Cardiac fibroblast (primary cell): ENCODE measurements at places on chromosomes 12 and 14.

GRCh38 chr12:7434670-7435069 lies 9.3 kb downstream of the CD163L1 start:
- DNase-seq, result no peak

DNA sequence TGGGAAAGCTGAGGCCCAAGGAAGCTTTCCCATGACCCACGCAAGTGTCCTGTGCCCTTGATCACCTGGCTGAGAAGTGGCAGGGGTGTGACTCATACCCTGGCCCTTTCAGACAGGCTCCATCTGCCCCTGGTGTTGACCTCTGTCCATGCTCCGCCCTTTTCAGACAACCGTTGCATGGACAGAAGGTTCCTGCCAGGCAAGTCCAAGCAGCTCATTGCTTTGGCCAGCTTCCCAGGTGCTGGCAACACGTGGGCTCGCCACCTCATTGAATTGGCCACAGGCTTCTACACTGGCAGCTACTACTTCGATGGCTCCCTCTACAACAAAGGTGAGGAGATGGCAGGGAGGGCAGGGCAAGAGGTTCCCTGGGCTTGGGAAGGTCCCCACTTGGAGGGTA lies 103.5 kb downstream of the WSCD2 start:
- DNase-seq, result no peak

GRCh38 chr14:24247422-24247821 lies 5.0 kb upstream of the TINF2 start:
- no peak for DNase-seq

DNA sequence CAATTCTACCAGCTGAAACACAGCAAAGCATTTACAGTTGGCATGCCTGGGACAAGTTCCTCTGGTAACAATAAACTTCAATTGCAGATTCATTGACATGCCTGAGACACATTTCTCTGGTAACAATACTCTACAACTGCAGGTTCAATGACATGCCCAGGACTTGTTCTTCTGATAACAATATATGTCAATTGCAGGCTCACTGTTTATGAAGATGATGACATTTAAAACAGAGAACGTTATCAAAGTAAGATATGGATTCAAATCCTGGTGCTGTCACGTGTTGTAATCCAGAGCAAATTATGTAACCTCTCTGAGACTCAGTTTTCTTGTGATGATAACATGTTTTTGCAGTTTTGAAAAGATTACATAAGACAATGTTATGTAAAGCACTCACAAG lies 20.5 kb downstream of the KITLG start:
- DNase-seq, result no peak

DNA sequence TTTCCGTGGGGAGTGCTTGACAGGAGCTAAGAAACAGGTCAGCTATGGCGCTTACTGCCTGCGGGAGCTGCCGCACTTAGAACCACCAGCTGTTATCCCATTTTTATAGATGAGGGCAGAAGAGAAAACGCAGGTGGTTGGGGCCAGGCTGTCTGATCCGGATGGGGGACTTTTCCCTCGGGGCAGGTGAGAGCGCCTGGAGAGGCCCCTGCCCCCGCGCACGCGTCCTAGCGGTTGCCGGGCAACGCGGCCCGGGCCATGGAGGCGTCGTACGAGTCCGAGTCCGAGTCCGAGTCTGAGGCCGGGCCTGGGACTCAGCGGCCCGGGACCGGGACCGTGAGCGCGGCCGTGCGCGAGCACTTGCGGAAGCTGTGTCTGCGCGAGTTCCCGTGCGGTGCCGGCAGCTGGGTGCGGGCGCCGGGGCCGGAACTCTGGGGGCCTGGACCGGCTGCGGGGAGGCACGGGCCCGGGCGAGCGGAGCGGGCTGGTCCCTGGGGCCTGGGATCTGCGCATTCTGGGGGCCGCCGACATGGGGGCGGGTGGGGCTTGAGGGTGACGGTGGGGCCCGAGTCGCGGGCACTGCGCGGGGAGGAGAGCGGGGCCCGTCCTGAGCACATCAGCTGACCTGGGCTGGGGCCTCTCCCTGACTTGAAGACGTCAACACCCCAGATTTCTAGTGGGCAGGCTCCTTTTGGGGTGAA lies at the start of gene LRRC43:
Gene LRRC43, plus strand, starts transcription at position 237 of the 701 bp plus-strand sequence. Its CDS starts 22 bp downstream, at position 259.
- DNase-seq, result peak; percentile 21

- no peak for DNase-seq
Measured at GRCh38 chr12:39946361-39947280, 159.3 kb downstream of the SLC2A13 start.

DNA sequence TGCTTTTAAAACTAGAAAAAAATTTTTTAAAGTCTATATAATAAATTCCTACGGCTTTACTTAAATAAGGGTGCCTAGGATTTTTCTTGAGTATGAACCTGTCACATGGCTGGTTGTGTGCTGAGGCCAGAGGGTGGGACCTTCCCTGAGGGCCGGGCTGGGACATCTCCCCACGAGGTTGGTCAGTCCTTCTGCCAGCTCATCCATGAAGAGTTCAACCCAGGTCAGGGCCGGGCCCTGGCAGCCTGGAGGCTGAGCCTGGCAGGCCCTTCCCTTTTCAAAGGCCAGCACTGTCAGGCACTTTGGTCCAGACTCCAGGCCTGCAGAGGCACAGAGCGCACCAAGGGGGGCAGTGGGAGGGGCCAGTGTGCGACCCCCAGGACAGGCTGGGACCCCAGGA lies 31.7 kb downstream of the TNFAIP2 start:
- DNase-seq, result peak; percentile 54

DNA sequence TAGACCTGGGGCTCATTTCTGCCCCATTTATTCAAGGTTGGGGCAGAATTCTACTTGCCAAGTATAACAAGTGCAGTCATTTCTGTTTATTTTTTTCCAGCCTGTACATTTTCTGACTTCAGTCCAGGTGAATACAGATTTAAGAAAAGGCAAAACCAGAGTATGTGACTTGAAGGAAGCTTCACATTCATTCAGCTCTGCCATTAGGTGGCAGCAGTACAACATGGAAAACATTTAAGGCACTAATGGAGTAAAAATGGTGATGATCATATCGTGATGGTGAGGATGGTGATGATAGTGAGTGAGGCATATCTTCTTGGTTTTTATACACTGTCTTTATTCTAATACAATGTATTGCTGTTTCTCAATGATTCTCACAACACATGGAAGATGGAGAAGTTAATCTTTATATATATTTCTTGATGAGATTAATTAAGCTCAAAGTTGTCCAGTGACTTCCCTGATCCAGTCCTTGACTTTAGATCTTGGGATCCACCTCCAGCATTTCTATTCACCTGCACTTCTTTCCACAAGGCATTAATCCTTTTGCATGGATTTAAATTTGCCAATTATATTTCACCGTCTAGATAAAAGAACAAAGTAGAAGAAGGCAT lies 176.7 kb upstream of the SEL1L start:
- DNase-seq, result peak; percentile 29

GRCh38 chr14:89138846-89139245 lies 278.2 kb downstream of the FOXN3 start:
- no peak for DNase-seq

GRCh38 chr12:91113621-91114020 lies 2.3 kb upstream of the LUM start:
- no peak for DNase-seq
